ENCODE measurements at places on chromosomes 7 and 10.

GRCh38 chr10:60937022-60937421 lies 7.0 kb downstream of the RHOBTB1 start:
- no peak for DNase-seq

DNA sequence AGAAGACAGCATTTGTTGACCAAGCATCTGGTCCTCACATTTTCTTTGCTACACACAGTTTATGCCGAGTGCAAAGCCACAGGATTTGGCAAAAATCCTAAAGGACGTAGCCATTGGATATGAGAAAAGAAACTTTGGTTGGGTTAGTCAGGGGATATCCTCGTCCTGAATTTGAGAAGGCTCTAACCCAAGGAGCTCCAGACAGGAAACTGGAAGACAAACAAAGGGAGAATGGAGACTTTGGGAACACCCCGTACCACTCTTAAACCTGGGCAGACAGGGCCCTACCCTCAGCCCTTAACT lies 146.6 kb upstream of the FRMD4A start:
- no peak for DNase-seq

GRCh38 chr7:149776848-149777407 lies 3.5 kb upstream of the ZNF467 start:
- DNase-seq, result no peak

GRCh38 chr10:69472544-69472943 lies 21.3 kb downstream of the TSPAN15 start:
- no peak for DNase-seq

DNA sequence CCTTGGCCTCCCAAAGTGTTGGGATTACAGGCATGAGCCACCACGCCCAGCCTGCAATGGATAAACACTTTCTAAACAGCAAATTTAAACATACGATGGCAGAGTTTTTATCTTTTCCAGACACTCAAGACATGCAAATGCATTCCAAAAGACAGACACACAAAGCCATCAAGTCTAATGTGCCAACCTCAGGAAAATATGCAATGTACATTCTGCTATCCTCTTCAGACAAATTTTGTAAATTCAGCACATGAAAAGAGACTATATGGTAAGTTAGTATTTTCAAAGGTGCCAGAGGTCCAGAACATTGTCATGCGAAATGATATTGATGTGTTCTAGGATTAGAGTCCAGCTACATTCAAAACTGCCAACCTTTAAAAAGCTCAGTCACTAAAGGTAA lies 19.8 kb downstream of the HACD1 start:
- no peak for DNase-seq

- no peak for DNase-seq
Observed at GRCh38 chr7:97982647-97983046, 7.3 kb downstream of the OCM2 start.

DNA sequence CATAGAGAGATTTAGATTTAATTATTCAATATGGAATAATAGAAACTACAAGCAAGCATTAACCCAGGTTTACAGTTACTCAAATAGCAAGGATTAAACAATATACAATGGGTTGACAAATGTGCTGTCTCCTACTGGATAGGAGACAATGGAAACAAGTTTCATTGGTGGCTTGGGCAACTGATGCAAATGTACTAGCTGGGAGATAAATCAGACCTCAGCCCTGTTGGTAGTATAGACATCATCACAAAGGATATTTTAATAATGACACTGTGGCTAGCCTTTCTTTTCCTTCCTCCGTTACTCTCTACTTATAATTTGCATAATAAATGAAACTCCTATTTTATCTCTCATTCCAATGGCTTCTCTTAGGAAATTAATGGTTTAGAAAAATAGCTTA lies 96.5 kb upstream of the DKK1 start:
- no peak for DNase-seq
